ENCODE measurements at places on chromosomes 6 and 20.

DNA sequence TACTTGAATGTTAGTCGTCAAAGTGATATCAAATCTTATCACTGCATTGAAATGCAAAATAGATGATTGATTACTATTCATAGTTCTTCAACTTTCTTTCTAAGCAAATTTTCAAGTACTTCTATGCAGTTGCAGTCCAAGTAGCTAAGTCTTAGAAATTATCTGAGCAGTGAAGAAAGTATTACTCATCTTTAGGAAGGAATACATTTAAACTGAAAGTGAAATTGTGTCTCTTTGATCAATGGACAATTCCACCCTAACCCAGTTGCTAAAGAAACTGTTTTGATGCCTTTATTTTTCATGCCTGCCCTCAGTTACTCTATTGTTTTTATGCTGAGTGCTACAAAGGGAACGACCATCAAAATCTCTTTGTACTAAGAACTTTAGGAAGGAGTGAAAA is 337.4 kb downstream of the GRIK2 start:
- DNase-seq = no peak

GRCh38 chr6:7542065-7542873 is 798 bp downstream of the DSP start:
- no peak for DNase-seq

DNA sequence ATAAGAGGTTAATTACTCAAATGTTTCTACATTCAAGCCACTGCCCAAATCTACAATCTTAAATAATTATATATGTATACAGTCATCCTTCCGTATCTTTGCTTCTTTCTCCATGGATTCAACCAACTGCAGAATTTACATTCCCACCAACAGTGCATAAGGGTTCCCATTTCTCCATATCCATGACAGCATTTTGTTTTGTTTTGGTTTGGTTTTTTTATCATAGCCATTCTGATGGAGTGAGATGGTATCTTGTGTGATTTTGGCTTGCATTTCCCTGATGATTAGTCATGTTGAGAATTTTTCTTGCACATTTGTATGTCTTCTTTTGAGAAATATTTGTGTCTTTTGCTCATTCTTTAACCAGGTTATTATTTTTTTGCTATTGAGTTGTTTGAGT is 198.5 kb downstream of the C6orf118 start:
- DNase-seq = no peak

DNA sequence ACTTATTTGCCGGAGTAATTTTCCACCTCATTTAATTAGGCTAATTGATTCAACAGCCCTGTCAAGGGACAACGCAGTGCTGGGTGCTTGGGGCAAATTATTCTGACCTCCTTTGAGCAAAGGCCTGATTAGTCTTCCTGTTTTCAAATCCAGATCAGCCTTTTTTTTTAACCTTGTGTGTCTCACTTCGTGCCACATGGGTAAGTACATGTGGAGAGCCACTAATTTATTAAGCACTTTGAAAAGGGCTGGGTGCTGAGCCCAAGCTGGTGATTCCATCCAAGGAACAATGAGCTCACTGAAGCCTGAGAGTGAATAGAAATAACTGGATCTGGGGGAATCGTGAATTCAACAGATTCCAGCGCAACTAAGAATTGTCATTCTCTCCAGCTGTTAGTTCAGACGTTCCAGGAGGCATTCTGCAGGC is 229.3 kb downstream of the CLIC5 start:
- no peak for DNase-seq

DNA sequence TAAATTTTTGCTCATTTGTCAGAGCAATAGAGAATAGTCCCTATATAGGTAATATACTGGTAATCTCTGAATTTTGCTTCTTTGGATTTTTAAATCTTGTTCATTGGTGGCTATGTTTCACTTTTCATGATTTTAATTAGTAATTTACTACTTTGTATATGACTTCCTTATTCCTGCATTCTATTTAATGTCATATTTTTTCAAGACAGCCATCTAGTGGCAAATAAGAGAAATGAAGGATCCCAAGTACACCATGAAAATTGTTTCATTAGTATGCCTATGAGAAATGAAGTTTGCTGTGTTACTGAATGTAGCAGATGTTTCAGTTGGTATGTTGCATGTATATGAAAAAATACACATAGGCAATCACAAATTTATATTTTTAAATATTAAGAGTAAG is 82.4 kb downstream of the ZNF292 start:
- peak; percentile 23 for DNase-seq

GRCh38 chr6:165649166-165650137 is 13.6 kb downstream of the PDE10A start:
- no peak for DNase-seq

GRCh38 chr6:34131326-34132290 is 14.3 kb downstream of the GRM4 start:
- no peak for DNase-seq

DNA sequence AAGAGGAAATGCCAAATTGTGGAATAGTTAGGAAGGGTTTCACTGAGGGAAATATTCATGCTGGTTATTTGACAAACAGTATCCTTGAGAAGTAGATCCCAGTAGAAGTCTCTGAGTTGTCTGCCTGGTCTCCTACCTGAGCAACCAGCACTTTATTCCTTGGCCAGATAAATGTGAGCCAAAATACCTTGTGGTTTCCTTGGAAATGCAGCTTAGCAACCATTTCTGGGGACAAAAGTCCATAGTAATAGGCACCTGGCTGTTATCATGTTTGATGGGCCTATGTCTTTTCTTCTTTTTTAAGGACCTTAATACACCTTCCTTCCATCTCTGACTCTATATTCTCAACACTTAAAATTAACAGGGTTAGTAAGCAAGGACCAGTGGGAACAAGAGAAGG is 217.1 kb upstream of the MARCKS start:
- no peak for DNase-seq

DNA sequence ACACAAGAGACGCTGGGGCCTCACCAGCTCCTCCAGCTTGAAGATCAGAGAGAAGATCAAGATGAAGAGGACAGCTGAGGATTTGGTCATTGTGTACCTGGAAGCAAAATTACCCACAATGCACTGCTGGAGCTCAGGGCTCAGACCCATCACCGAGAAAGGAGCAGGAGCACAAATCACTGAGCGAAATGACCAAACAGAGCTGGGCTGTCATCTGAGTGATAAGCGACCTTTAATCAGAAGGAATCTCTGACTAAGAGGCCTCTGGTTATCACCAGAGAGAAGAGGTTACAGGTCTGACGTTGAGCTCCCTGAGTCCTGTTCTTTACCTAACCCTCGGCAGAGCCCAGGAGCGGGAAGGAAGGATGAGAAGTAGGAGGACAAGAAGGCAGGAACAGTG is 47.5 kb upstream of the CDH22 start:
- DNase-seq = no peak

DNA sequence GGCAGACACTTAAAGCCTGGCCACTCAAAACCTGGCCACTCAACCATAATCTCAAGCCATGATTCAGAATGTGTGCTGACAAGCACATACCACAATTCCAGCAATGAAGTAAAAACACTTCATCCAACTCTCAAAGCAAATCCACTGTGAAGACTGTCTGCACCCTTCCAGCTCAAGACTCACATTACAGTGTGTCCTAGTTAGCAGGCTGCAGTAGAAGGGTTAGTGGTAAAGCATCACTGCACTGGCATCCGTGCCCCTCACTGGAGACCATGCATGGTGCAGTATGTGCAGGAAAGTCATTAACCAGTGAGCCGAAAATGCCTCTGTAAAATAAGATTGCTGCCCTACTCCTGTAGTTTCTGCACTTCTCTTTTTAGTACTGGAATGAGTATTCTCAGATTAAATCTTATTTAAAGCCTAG is 43.4 kb downstream of the SLC23A2 start:
- DNase-seq = no peak

- no peak for DNase-seq
These were observed 70.6 kb downstream of the NRN1 start for GRCh38 chr6:5936140-5936539.

DNA sequence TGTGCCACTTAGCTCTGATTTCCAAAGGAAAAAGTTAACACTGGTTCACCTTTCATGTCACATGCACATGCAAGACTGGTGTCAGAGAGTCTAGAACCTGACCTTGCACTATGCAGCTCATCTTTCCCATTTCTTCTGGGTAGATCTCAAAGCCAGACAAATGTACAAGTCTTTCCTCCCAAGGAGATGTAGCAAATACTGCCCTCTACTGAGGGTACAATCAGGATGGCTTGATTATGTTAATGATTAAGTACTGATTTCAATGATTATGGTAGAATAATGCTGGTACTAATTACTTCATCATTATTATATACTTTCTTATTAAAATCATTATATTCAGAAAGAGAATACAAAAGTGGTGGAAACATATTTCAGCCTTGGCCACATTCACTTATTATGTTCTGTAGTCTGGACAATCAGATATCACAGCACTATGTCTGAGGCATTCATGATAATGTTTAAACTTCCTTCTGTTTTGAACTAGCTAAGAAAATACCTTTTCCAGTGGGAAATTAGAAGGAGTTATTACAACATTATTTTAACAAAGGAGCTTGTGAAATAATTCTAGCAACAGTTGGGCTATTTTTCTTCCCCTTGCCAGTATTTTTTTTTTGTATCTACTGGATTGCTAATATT is 68.5 kb upstream of the FOXO3 start:
- peak; percentile 20 for DNase-seq

DNA sequence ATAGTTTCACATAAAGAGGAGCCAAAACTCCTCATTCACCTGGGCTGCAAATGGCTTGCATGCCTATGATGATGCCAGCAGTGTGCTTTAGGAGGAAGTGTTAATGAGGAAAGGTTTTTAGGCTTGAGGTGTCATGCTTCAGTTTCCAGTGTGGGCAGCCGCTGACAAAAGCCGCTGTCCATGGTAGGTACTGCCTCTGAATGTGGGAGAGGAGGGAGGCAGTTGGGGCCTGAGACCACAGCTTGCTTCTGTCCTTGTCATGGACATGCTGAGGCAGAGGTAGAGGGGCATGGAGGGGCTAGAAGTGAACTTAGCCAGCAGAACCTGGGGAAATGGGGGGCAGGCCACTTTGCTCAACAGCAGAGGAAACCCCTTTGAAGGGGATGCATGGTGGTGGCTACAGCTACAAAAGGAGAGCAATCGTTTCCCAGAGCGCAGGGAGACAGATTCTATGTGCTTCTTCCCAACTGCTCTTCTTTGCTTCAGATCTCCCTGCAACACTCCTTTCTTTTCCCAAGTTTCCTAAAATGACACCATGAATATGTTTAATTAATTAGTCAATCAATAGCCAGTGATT is 372.1 kb upstream of the CNR1 start:
- no peak for DNase-seq

- no peak for DNase-seq
These were observed 316.6 kb downstream of the THBS2 start for GRCh38 chr6:168937054-168937453.

Measured in NCI-H1694 treated with DMSO at 0.1 percent for 48 hours (cell line).